ENCODE measurements at places on chromosomes 5 and 9. TPM values are rescaled to one million over a fixed set of nuclear protein-coding genes. Genes with fewer than 3 reads are reported as not detected.

Gene TAF11L5
- polyA plus RNA-seq = not detected

Gene CTNND2
- polyA plus RNA-seq = 2.1 TPM

Gene CDH9
- 8.1 TPM for polyA plus RNA-seq

Gene RNF224
- polyA plus RNA-seq = 4.6 TPM

Gene NR2F1
- 200 TPM for polyA plus RNA-seq

Gene IDNK
- polyA plus RNA-seq = 17.2 TPM

Gene SWI5
- 36.4 TPM for polyA plus RNA-seq

Gene GMCL2
- polyA plus RNA-seq = 0.07 TPM

Gene NSA2
- 286 TPM for polyA plus RNA-seq

Gene PCDHA9
- polyA plus RNA-seq = 0.03 TPM

Gene C5
- 17.5 TPM for polyA plus RNA-seq

Gene TAS2R1
- not detected for polyA plus RNA-seq

Gene SPINK5
- polyA plus RNA-seq = 0.61 TPM

Gene TTC39B
- 7.3 TPM for polyA plus RNA-seq

Gene FGD3
- polyA plus RNA-seq = 5.2 TPM

Gene TOPORS
- polyA plus RNA-seq = 43.8 TPM

Gene SET
- polyA plus RNA-seq = 755 TPM

Gene MOB3B
- 24.0 TPM for polyA plus RNA-seq

Gene C5orf58
- polyA plus RNA-seq = not detected

Gene SLC9A3
- 40.7 TPM for polyA plus RNA-seq

Gene ZNF618
- 39.9 TPM for polyA plus RNA-seq

Gene TMEM38B
- 30.2 TPM for polyA plus RNA-seq

Gene MSMP
- polyA plus RNA-seq = not detected

Gene NKD2
- polyA plus RNA-seq = 12.9 TPM

Gene GABRA1
- 0.10 TPM for polyA plus RNA-seq

Gene PKD2L2
- not detected for polyA plus RNA-seq
